DMS153 (cell line): ENCODE measurements at places on chromosomes 2 and 18.
A peak's percentile ranks its signal among the peaks of the same experiment; 100 is the strongest.

- peak; percentile 11 for DNase-seq
These were observed 10.5 kb upstream of the EPAS1 start for GRCh38 chr2:46286715-46287114.

GRCh38 chr18:59871711-59872362 is 28.0 kb upstream of the PMAIP1 start:
- DNase-seq, result no peak

DNA sequence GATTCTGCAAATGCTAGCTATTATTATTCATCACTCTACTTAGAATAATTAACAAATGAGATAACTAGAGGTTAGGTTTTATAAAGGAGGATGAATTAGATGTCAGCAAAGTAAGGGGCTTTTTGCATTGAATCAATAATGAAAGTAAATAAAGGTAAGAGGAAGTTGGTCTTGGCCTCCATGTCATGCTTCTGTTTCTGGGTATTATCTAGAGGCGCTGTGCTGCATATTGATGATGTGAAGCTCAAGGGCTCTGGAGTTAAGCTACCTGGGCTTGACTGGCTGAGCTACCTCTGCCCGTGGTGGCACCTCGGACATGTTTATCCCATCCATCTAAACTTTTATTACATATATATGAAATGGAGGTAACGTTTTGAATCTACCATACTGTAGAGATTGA is 350.9 kb downstream of the PARD3B start:
- DNase-seq, result no peak

DNA sequence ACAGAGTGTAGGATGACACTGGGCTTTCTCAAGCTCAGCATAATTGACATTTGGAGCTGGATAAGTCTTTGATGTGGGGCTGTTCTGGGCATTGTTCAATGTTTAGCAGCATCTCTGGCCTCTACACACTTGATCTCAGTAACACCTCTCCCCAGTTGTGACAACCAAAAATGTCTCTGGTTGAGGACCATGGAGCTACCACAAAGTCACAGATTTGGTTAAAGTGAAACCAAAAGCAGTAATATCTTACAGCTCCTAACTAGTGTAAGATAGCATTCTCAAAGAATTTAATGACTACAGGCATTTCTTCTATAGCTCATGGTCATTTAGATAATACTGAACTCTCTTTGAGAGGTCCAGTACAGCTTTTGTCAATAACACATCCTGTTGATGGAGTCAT is 23.4 kb upstream of the PAX3 start:
- no peak for DNase-seq

GRCh38 chr2:70391988-70392387 is 90.1 kb upstream of the FAM136A start:
- no peak for DNase-seq

DNA sequence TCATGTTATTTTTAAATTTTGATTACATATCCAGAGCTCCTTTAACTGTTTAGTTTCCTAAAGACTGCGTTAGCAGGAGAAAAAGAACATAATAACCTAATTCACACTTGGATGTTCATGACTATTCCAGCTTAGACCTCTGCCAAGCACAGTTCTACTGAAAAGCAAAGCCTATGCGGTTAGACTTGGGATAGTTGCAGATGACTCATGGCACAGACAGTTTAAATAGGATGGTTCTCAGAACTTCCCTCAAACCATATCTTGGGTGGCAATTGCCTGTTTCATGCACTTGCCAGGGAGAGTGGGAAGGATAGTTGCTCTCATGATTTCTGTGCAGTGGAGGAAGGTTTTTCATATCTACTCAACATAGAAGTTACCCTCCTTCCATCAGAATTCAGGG is 149.7 kb upstream of the KLHL29 start:
- DNase-seq, result no peak
